ENCODE measurements at places on chromosomes 4 and X. TPM values are rescaled to one million over a fixed set of nuclear protein-coding genes. Genes with fewer than 3 reads are reported as not detected.

CCDC158 gene
- not detected for total RNA-seq

KLHL34 gene
- not detected for total RNA-seq

TMA16 gene
- total RNA-seq, result 43.8 TPM

TMEM31 gene
- total RNA-seq, result not detected

MAGEA10 gene
- not detected for total RNA-seq

AMER1 gene
- total RNA-seq, result 0.84 TPM

VCX gene
- total RNA-seq, result not detected

CTAG1A gene
- not detected for total RNA-seq

- DNase-seq, result no peak
Measured at GRCh38 chrX:118637997-118638396, 89.4 kb upstream of the IL13RA1 start.

DNA sequence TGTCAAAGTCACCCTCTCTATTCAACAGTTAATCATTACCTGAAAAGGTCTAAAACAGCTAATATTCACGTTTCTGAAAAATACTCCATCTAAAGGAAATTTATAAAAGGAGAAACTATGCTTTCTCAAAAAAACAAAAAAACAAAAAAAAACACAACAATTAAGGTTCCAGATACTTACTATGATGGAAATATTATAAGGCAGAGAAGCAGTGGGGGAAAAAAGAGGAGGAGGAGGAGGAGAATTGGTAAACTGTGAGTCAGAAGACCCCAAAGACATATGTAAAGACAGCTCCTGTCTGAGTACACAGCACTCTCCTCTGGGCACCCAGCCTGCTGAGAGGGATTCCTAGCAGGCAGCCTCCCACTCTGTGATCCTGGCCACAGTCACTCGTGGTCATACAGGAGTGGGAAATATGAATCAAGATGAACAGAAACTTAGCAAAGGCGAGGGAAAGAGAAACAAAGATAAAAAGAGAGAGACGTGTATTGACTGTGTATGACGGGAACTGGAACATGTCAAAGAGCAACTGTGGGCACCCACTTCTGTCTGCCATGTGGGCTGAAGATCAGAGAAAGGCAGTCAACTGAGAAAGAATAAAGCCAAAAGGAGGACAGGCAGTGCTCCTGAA, 12.5 kb downstream of the KLHL15 start:
- DNase-seq, result no peak

DNA sequence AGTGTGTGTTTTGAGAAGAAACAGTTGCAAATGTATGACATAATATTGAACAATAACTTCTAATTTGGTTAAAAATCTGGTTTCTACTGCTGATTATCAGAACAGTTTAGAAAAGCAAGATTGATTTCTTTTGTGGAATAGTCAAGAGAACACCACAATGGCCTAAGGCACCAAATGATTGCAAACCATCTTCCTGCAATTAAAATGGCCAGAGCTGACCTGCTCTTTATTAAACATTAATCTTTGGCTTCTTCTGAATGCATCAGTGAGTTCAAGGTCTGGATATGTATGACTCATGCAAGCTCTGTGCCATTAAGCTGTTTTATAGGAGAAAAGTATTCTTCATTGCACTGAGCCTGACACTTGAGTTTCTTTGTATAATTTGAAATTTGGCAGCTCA, 107.8 kb upstream of the PDHA2 start:
- peak; percentile 81 for DNase-seq

GRCh38 chr4:39043861-39044363, 11.7 kb upstream of the TMEM156 start:
- DNase-seq, result no peak

- no peak for DNase-seq
Measured at GRCh38 chr4:38605753-38606586, 58.0 kb upstream of the KLF3 start.

DNA sequence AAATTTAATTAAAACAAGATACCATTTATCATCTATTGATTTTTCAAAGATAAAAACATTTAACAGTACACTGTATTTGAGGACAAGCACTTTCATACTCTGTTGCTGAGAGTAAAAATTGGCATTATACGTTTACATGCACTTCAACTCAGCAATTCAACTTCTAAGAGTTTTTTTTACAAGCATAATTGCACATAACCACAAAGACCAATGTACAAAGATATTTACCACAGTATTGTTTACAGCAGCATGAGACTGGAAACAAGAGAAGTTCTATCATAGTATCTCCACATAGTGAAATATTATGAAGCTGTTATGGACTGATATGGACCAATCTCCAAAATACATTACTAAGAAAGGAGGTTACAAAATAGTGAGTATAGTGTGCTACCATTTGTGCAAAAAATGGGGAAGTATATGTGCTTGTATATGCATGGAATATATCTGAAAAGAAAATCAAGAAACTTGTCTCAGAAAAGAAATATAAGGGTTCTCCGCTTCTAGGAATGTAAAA, 10.9 kb downstream of the GAB3 start:
- no peak for DNase-seq

GRCh38 chrX:30620125-30620524, 33.1 kb upstream of the GK start:
- no peak for DNase-seq

DNA sequence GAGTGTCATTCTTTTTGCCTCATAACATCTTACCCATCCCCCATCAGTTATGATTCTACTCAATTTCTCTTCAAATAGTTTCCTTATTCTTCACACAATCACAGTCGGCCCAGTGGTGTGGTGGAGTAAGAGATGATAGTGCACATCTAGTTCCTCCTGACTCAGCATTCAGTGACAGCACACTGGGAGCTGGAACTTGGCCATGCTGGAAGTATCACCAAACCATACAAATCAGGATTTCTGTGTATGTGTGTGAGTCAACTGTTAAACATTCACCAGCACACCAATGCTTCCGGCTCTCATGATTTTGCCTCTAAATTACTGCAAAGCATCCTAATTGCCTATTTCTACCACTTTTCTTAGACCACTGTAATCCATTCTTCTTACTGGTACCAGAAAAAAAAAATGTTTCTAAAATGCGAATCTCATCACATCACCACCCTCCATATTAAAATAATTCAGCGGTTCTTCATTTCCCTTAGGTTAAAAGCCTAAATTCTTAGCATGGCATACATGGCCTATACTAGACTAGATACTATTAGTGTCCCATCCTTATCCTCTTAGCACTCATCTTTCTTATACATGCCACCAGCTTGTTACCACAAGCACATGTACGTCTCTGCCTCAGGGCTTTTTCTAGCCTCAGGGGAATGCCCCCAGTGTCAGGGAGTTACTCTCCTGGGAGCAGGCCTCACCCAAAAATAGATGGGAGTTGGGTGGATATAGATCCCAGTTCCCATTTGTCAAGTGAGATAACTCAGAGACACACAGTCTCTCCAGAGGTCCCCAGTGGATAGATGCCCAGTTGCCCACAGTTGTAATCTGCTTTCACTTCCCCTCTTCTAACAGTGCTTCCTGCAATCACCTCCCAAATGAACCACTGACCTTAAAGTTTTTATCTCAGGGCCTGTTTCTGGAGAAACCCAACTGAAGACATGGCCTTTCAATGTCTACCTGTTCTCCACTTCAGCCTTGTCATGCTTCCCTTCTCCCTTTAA, 49.2 kb upstream of the DDX53 start:
- DNase-seq, result peak; percentile 83

- no peak for DNase-seq
Measured at GRCh38 chr4:102247041-102247440, 98.2 kb downstream of the SLC39A8 start.

DNA sequence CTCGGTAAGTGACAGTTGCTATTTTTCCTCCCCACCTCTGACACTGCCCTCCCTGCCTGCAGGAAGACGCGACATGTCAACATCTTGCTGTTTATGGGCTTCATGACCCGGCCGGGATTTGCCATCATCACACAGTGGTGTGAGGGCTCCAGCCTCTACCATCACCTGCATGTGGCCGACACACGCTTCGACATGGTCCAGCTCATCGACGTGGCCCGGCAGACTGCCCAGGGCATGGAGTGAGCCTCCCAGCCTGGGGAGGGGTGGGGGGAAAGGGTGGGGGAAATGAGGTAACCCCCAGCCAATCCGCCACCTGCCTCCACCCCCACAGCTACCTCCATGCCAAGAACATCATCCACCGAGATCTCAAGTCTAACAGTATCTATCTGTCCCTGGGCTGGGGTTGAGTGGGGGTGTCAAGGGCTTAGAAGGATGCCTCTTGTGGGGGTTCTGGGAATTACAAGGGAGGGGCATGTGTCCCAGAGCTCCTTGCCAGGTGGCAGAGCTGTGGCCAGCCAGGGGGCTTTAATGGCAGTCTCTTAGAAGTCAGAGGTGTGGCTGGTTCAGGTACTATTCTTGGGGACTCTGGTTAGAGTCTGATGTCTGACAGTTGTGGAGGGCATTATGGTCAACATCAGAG, 7.8 kb downstream of the ARAF start:
- DNase-seq, result no peak

DNA sequence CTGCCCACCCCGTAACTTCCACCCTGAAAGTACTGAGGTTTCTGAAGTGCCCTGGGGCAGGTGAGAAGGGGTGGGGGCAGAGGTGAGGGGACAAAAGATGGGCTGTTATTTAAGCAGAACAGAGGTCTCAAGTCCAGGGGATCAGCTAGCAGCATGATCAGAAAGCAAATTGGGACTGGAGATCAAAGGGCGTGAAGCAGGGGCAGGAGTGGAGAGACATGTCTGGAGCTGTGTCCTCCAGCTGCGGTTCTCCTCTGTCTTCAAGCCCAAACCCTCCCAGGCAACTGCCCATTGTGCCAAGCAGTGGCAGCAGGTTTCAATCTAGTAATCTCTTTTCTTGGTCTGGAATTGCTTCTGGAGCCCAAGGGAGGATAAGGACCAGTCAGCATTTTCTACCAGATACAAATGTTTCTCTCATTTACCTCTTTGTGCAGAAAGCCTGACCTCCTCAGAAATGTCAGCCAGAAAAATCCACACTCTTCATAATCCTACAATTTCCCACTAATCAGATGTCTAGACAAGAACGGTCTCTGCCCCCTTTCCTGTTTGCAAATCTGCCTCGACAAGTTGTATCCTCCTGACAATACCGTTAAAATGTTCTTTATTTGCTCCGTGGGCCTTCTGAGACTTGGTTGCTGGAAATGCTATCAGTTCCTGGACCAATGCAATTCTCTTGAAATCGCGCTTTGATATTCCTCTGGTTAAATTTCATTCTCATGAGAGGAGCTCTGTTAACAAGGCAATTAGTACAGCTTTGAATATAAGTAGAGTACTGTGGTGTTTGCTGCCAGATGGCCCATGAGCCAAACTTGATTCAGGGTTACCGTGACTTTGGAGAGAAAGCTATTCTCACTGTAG, 23.2 kb upstream of the RASL11B start:
- DNase-seq, result no peak

DNA sequence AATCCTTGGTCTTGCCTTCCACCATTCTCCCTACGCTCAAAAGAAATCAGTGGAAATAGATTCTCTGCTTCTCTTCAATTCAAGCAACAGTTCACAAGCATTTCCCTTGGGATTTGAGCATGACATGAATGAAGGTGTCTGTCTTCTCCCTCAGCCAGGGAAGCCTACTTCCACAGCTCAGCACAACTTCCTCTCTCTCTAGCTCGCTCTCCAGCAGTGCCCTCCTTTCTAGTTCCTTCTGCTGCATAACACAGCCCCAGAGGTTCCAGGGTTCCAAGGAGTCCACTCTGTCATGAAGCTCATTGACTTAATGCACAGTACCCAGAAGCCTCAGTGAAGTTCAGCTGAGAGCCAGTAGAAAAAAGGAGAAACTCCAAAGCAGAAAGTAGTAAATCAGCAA, 81.3 kb downstream of the PLS3 start:
- DNase-seq, result no peak

GRCh38 chr4:32768664-32769389, 2048.7 kb downstream of the PCDH7 start:
- no peak for DNase-seq

DNA sequence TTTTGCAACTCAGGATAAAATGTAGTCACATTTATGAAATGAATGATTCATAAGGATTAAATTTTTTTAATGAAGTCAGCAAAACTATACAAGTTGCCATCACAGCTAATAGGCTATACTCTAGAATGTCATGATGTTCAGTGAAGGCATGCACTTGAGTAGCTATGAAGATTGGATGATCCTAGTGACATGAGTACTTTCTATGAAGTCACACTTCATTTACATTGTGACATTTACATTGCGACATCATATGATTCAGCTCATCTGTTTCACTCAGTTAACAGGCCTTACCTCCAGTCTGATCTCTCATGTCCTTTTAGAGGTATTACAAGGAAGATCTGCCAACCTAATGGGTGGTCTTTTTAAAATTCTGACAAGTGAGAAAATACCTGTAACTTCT, 82.7 kb upstream of the FGF13 start:
- no peak for DNase-seq

GRCh38 chr4:159383562-159383931, 280.7 kb downstream of the RAPGEF2 start:
- DNase-seq, result no peak

- peak; percentile 38 for DNase-seq
Measured at GRCh38 chr4:39565878-39566600, 38.8 kb upstream of the UGDH start.
